ENCODE measurements at places on chromosomes 11 and 22.
A peak's percentile ranks its signal among the peaks of the same experiment; 100 is the strongest.

GRCh38 chr11:133041928-133042882 is 490.1 kb downstream of the OPCML start:
- no peak for DNase-seq

DNA sequence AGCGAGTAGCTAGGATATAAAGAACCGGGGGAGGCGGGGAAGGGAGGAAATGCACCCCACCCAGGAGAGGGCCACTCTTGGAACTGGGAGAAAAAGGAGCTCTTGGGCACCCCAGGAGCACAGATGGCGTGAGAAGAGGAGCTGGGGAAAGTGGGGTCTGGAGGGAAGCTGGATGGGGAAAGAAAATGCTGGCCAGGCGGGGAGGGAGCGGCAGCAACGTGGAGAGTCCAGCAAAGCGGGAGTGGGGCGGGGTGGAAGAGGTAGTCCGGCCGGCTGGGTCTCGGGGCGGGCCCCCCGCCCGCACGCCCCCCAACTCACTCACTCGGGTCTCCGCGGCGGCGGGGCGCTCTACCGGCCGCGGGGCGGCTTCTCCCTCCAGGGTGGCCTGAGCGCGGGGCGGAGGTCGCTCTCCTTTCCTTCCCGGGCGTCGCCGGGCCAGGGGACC is 522 bp downstream of the TOB2 start:
- peak; percentile 59 for DNase-seq

GRCh38 chr22:37509059-37509860 is 10.0 kb downstream of the CARD10 start:
- no peak for DNase-seq

GRCh38 chr11:127873478-127873877 is 713.9 kb downstream of the ETS1 start:
- no peak for DNase-seq

GRCh38 chr11:70505331-70505731 is 107.0 kb downstream of the CTTN start:
- peak; percentile 34 for DNase-seq

DNA sequence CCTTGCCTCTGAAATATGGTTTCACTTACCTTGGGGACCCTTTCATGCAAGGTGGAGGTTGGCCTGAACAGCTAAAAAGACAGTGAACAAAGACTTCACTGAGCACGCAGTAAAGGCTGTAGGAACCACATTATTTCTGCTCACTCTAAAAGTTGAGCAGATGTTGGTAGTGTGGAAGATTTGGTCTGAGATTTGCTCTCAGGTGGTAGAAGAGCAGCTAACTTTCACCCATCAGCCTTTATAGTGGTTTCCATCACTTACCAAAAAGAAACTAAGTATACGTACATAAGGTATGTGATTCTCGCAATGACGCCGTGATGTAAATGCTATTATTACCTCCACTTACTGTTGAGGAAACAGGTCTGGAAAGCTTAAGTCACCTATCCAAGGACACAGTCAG is 47.3 kb downstream of the PRR5L start:
- DNase-seq: no peak

DNA sequence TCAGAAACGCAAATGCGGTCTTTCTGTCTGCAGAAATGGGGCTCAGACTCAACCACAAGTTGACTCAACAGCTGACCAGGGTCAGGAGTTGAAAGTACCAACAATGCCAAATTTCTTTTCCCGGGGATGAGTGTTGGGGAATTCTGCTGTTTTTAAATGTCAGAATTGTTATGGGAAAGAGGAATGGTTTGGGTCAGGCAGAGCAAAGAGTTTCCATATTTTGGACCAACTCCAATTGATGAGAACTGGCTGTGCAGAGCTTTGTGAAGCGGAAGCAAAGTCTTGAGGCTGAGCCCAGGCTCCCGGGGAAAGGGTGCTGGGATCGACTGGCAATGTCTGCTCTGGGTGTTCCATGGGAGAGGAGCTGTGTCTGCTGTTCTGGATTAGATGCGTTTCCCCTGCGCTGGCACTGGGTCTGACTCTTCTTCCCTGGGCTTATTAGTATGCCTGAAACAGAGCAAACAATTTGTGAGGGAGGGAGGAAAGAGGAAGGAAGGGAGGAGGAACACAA is 36.2 kb downstream of the TXN2 start:
- DNase-seq: no peak

DNA sequence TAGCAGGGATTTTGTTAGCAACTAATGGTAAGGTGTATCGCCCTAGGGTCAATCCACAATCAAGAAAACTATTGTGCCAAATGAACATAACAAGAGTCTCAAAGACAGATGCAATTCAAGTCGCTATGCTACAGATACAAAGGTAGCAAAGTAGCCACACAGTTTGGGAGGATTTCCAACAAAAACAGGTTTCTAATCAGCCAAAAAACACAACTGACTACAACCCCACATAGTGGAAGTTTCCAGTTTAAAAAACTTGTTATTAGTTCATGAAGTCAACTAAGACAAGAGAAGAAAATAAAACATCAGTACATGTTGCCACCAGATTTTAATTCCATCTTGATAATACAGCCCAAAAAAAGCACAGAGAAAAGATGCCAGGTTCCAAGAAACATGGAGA is 38.0 kb downstream of the MYH9 start:
- DNase-seq: no peak

DNA sequence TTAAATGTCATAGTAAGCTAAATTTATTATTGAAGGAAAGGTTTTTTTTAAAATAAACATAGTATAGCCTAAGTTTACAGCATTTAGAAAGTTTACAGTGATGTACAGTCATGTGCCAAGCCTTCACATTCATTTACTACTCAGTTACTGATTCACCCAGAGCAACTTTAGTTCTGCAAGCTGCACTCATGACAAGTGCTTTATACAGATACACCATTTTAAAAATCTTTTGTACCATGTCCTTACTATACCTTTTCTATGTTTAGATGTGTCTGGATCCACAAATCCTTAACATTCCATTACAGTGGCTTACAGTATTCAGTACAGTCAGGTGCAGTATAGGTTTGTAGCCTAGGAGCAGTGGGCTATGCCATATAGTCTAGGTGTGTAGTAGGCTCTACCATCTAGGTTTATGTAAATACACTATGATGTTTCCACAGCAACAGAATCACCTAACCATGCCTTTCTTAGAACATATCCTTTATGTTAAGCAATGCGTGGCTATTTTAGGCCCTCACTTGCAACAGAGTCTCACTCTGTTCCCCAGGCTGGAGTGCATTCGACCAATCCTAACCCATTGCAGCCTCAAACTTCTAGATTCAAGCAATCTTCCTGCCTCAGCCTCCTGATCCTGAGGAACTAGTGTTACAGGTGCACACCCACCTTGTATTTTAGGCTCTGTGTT is 79.5 kb upstream of the SLC25A18 start:
- no peak for DNase-seq

DNA sequence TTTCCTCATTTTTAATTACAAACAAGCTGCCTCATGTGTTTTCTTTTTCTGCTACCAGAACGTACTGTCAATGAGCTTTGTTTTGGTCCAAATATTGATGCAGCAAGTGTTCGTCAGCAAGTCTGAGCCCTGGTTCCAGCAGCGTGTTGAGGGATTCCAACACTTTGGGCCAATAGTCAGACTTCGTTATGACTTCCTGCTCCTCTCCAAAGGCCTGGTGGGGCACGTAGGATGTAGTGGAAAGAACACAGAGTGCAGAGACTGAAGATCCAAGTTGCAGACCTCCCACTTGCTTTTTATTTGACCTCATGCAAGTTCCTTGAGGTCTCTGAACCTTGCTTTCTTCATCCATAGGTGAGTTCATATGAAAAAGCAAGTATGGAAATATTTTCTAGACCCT is 138.2 kb downstream of the BBOX1 start:
- no peak for DNase-seq

- no peak for DNase-seq
Measured at GRCh38 chr11:73784734-73785133, 2.9 kb upstream of the MRPL48 start.

DNA sequence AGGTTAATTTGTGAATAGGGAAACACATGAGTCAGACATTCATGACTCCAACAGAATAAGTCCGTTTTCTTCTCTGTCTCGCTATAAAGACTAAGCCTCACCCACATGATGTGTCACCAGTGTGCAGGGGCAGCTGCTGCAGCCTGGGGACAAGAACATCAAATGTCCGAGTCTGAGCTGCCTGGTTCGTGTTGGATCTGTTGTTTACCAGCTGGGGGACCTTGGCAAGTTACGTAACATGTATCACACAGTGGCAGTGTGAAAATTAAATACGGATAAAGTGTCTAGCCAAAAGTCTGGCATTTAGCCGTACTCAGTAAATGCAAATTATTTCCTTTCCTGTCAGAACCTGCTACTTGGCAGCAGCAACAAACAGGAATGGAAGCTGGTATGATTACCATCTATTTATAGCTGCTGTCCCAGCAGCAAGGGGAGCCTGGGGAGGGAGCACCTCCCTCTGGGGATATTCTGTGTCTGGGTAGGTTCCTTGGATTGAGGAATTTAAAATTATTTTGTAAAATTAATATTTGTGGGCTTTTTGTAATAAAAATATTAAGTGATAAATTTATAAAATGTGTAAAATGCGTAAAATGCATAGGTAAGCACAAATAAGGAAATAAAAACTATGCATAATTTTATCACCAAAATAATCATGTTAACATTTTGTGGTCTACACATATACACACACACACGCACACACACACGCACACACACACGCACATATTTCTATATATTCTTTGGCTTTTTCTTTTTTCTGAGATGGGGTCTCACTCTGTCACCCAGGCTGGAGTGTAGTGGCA is 1.3 kb upstream of the CLDN25 start:
- no peak for DNase-seq
